ENCODE measurements at places on chromosomes 4 and X.

DNA sequence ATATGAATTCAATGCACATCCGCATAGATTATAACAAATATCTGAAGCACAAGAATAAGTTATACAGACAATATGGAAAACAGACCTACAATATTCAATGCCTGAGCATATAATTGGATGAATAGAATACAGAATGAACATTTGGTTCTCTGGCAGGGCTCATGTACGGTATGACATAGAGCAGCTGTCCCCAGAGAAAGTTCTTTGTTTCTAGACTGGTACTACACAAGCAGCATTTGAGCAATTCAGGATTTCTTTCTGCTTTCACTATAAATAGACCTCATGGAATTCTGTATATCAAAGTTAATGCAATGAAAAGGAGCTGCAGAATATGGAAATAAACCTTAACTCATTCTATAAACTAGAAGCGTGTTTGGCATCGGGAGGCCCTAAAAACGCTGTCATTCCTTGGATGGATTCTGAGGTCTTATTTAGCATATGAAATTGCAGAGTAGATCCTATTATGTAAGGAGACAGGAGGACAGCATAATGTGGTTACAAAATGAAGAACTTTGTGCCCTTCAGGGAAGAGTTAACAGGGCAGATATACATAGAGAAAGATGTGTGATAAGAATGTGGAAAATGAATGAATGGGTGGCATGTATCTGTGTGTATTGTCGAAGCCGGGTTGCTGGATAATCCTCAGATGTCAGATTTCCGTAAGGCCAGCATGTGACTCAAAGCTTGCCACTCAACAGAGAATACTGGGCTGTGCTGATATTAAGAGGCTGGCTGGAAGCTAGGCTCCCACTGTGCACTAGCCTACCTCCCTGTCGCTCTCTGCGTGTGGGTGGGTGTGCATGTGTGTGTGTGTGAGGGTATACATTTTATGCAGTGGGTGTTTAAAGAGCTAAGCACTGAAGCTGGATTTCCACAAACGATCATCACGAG, 103.3 kb upstream of the SLC4A4 start:
- DNase-seq, result no peak

DNA sequence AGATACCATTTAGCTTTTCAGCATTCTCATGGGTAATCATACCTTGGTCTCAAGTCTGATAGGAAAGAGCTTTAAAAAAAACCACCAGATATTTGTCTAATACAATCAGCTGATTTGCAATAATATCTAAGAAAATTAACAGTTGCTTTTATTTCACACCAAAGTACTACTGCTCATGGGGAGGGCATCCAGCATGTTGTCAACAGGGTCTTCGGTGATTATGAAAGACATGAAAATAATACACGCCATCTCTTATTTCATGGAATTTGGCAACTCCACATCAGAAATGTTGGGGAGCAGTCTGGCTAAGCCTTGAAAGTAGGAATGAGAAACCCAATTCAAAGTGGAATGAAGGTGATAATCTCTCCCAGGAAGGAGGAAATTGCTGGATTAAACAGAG, 3.0 kb downstream of the ASB5 start:
- no peak for DNase-seq

DNA sequence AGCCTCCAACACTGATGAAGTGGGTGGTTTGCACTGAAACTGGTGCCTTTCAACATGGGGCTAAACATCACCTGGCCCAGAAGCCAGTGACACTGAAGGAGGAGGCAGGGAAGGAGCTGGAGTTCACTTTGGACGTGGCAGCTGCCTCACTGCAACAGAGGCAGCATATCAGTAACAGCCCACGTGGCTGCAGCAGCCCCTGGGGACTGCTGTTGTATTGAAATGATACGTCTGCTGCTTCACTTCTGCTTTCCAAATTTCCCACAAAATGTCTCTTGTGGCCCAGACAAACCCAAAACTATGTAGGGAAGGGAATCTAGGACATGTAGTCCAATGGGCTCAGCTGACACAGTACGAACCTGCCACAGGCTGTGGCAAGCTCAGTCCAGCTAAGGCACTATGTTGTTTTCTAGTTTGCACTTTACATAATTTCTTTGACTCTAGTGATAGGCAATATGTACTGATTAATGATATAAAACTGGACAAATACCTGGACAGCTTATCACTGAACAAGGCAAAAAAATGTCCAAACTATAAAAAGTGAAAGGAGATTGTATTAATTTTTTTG, 84.7 kb upstream of the RAPGEF2 start:
- no peak for DNase-seq

GRCh38 chr4:110533940-110534339, 58.0 kb downstream of the ENPEP start:
- no peak for DNase-seq

- DNase-seq, result no peak
Measured at GRCh38 chr4:113637363-113637762, 124.2 kb downstream of the CAMK2D start.

- no peak for DNase-seq
Measured at GRCh38 chrX:140432346-140433175, 72.3 kb downstream of the SOX3 start.

GRCh38 chr4:38145741-38146140, 185.5 kb downstream of the PTTG2 start:
- no peak for DNase-seq

- DNase-seq, result no peak
Measured at GRCh38 chr4:62117886-62118285, 917.8 kb downstream of the ADGRL3 start.

DNA sequence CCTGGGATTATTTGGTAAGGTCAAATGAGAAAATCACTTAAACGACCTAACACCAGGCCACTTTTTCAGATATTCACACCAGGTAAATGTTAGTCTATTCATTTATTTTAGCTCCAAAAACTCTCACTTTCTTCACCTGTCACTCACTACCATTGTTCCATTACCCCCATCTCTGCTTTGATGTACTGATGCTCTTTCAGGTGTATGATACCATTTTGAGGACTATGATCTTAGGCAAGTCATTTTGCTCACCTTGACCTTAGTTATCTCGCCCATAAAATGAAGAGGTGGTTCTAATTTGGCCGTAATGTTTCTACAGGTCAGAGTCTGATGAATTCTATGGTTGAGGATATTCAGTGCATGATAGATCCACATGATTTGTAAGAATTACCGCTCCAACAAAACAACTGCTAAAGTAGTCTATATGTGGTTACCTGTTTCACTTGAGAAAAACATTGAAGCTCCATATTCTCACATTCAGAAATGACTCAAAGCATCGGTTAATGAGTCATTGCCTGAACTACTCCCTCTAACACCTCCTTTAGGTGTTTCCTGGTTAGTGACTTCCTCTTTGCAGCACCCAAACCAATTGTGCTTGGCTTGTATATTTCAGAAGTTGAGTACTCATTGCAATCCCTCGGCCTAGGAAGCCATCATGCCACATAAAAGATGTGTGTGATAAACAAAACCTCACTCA, 4.5 kb downstream of the DTHD1 start:
- no peak for DNase-seq

GRCh38 chrX:30141966-30142365, 73.4 kb upstream of the MAGEB2 start:
- no peak for DNase-seq

Measured in NCI-H1417 treated with DMSO at 0.1 percent for 48 hours (cell line).